T-helper 22 cell (primary cell): ENCODE measurements at places on chromosomes 13 and 19.

- DNase-seq, result no peak
These were observed 30.8 kb upstream of the CACTIN start for GRCh38 chr19:3657395-3657769.

DNA sequence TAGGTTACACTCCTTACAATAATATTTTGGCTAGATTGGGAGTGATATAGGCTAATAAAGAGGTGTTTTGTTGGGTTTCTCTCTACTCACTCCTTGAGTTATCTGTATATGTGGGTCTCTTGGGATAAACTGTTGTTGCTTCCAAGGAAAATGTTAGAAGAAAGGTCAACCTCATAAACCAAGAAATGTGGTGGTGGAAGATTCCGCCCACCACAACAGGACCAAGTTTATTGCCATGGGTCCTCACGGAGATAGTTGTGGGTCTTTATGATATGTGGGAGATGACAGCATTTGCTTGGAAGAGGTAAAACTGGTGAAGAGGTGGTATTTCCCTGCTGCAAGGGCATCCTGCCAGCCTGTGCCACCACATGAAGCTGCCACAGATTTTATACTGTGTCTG is 259.6 kb downstream of the DCLK1 start:
- DNase-seq, result no peak

GRCh38 chr13:38871275-38871674 is 119.4 kb downstream of the STOML3 start:
- DNase-seq, result no peak

DNA sequence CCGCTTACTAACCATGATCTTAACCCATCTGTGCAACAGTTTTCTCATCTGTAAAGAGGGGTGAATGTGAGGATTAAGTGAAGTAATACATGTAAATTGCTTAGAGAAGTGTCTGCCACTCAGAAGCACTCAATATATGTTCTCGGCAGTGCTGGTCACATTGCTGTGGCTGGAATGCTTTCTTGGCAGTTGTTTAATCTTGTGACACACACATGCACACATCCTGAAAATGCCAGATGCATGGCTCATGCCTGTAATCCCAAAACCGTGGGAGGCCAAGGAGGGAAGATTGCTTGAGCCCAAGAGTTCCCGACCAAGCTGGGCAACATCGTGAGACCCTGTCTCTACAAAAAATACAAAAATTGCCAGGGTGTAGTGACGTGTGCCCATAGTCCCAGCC is 4.9 kb upstream of the DMKN start:
- no peak for DNase-seq

GRCh38 chr19:531753-532560 is at the start of gene CDC34:
Gene CDC34 (plus strand): TSS chr19:531760. CDS start chr19:531932, 172 bp downstream.
- DNase-seq, result no peak

DNA sequence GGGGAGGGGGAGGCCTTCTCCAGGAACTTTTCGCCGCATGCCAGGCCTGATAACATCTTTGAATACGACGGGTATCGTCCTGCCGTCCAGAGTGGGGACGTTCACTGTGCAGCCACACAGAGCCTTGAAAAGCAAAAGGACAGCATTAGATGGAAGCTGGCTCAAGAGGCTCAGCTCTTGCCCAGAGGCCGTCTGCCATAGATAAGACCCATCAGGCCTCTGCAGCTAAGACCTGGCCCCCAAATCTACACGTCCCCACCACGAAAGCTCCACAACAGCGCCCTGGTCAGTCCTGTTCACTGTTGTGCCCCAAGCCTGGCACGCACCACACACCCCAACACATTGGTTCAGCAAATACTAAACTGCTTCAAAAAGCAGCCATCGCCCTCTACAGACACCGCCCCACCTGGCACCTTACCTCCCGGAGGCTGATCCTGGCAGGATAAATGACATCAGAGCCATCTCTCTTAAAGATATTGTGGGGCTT is 2.1 kb downstream of the DNAJB1 start:
- DNase-seq, result no peak

- DNase-seq, result no peak
These were observed 507 bp downstream of the COL4A1 start for GRCh38 chr13:110306340-110306959.

- no peak for DNase-seq
These were observed 4.0 kb downstream of the PTBP1 start for GRCh38 chr19:801030-801860.

- no peak for DNase-seq
These were observed 36.3 kb downstream of the STOML3 start for GRCh38 chr13:38954291-38954690.

- no peak for DNase-seq
These were observed at the start of gene GFY for GRCh38 chr19:49425178-49425577. Gene GFY (plus strand): TSS chr19:49425388. CDS start chr19:49426431, 1,043 bp downstream.

DNA sequence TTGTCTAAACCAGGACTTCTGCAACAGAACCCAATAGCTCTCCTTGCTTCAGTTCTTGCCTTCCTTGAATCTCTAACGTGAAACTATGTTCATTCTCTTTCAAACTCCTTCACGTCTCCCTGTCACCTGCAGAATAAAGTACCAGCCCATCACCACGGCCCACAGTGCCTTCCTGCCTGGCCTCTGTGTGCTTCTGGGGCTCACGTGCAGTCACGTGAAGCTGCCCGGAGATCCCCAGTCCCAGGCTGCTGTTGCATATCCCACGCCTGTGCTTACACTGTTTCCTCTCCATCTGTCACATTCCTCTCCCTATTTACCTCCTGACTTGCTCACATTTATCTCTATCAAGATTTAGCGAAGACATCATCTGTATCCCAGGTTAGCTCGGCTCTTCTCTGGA is 102.8 kb downstream of the STARD13 start:
- DNase-seq, result no peak

DNA sequence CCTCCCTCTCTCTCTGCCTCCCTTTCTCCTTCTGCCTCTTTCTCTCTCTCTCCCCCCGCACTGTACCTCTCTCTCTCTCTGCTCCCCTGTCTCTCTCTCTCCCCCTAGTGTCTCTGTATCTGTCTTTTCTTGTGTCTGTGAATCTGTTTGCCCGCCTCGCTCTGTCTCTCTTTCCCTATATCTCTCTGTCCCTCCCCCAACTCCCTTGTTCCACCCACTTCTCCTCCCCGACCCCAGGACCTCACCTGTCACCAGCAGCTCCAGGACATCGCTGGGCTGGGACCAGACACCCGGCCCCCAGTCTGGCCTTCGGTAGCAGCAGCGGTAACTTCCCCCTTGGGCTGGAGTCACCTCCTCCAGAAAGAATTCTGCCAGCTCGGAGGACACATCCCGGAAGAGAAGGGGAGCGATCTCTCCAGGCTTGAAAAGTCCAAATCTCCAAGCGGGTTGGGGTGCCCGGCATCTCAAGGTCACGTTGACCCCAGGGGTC is 3.9 kb downstream of the OSCAR start:
- no peak for DNase-seq

- no peak for DNase-seq
These were observed 1.1 kb upstream of the APOE start for GRCh38 chr19:44904426-44904994.

- no peak for DNase-seq
These were observed 27.2 kb downstream of the MYH14 start for GRCh38 chr19:50230379-50231351.

DNA sequence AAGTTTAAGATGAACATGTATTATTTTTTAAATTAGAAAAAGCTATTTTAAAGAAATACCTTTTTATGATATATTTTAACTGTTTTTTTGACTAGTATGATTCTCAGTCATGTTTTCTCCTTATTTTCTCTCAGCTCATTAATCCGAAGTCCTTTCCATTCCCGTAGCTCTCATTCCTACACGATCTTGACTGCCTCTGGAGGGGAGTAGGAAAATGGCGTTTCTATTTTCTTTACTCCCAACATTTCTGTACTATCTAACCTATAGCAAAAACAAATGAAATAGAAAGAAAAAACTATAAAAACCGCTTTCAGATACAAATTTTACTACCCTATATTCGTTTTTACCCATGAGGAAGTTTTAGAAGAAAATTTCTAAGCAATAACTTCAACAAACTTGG is 343.8 kb downstream of the RBM26 start:
- DNase-seq, result no peak

- no peak for DNase-seq
These were observed 2.7 kb downstream of the KLK2 start for GRCh38 chr19:50875795-50876422.

DNA sequence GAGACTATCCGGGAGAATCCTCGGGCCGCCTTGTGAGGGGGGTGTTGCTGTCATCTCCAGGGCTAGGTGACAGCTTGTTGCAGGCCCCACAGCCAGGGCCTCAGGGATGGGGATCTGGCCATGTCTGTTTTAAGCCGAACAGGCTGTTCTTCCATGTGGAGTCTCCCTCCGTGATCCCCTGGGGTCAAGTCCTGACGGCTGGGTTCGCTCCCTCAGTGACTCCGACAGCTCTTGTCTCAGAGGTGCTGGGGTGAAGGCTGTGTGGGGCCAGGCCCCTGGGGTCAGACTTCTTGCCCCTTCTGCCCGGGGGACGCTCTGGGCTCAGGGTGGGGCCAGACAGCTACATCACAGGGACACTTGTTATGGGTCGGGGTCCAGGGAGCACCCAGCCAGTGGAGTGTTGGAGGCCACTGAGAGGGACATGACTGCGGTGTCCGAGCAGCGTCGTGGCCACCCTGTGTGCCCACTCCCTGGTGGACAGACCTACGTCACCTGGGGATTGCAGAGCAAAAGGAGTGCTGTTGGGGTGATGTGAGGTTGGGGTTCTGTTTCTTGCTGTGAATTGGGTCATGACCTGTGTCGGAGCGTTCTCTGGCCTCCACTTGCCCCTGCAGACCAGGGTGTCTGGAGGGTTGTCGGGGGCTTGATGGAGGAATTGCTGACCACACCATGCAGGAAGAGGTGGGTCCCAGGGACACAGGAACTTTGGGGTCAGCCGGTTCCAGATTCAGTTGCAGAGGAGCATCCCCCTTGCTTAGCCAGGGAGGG is 21.5 kb downstream of the EPN1 start:
- DNase-seq, result no peak
